ENCODE measurements at places on chromosomes 6 and 20.
A peak's percentile ranks its signal among the peaks of the same experiment; 100 is the strongest.

DNA sequence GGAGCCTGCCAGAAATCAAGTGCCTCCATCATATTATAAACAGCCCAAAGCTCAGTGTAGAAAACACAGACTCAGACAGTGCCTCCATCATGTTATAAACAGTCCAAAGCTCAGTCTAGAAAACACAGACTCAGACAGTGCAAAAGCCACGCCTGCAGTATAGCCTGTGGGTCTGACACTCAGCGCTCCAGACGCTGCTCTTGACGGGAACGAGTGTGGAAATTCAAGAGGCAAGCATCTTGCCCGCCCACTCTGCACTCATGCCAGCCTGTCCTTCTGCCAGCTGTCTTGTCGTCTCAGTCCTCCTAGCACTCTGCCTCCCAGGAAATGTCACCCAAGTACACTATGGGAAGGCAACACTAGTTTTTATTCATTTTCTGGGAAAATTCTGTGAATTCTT lies 274.2 kb upstream of the CDH4 start:
- DNase-seq, result no peak

DNA sequence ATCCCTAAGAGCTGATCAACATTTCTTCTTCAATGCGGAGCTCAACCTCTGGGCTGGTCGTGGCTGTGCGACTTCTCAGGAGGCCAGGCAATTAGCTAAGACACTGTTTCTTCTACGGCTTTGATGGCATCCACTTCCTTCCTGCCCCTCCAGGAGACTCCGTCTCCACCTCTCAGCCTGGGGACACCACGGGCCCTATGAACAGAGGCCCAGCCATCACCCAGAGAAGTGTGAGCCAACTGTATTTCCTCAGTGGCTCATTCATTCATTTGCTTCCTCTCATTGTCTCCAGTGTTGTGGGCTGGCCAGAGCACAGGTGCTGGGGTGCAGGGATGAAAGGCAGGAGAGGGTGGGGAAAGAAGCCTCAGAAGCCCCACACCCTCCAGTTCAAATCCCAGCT lies 51.8 kb upstream of the APCDD1L start:
- no peak for DNase-seq

- no peak for DNase-seq
These were observed 110.9 kb upstream of the JAG1 start for GRCh38 chr20:10784554-10785183.

DNA sequence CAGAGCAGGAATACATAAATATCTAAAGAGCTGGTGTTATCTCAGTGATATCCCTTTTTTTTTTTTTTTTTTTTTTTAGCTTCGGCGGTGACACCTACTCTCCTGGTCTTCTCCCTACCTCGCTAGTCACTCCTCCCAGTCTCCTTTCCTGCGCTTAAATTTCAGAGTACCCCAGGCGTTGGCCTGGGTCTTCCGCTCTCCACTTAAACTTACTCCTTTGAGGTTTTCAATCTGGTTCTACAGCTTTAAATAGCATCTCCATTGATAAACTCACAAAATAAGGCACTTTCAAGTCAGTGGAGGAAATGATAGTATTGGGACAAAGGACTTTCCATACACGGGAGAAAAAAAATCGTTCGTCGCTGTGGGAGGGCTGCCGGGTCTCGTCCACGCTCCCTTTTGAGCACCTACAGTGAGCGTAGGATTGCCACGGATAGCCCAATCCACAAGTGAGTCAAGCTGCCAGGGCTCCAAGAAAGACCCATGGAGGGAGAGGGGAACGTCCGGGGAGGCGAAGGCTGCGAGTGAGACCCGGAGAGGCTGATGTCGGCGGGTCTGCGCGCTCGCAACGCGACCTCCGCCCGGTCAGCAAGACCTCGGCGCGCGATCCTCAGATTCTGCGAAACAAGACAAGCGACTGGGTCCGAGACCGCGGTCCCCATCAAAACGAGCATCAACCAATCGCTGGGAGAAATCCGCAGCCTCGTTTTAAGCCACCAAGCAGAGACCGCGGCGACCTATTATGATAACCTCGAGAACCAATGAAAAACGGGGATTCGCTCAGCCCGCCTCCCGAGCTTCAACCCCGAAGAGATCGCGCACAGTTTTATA lies 672 bp upstream of the SRSF6 start:
- peak; percentile 88 for DNase-seq

- DNase-seq, result peak; percentile 20
These were observed 19.2 kb downstream of the FKBP5 start for GRCh38 chr6:35669451-35670045.

GRCh38 chr20:49658508-49658907 lies 55.2 kb downstream of the B4GALT5 start:
- DNase-seq, result no peak

- DNase-seq, result no peak
These were observed 233.1 kb upstream of the ZNF217 start for GRCh38 chr20:53826597-53827291.

GRCh38 chr20:50323209-50323608 lies 132.6 kb downstream of the CEBPB start:
- DNase-seq, result no peak

- DNase-seq, result no peak
These were observed 68.9 kb upstream of the NCOA3 start for GRCh38 chr20:47432834-47433210.

DNA sequence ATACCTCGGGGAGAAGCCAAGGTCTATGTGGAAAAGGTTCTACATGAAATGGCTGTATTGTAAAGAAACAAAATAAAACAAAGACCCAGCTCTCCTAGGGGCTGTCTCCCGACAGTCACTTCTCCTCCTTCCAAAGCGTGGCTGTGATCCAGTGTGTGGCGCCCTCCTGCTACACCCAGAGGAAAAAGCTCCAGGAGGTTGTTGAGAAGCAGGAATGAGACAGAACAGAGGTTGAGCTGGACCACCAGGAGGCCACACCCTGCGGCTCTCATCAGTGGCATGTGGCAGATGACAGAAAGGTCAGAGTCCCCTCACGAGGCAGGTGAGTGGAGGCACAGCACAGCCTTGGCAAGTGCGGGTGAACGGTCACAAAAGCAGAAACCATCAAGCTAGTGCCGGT lies 236.0 kb downstream of the TBXT start:
- DNase-seq, result no peak

DNA sequence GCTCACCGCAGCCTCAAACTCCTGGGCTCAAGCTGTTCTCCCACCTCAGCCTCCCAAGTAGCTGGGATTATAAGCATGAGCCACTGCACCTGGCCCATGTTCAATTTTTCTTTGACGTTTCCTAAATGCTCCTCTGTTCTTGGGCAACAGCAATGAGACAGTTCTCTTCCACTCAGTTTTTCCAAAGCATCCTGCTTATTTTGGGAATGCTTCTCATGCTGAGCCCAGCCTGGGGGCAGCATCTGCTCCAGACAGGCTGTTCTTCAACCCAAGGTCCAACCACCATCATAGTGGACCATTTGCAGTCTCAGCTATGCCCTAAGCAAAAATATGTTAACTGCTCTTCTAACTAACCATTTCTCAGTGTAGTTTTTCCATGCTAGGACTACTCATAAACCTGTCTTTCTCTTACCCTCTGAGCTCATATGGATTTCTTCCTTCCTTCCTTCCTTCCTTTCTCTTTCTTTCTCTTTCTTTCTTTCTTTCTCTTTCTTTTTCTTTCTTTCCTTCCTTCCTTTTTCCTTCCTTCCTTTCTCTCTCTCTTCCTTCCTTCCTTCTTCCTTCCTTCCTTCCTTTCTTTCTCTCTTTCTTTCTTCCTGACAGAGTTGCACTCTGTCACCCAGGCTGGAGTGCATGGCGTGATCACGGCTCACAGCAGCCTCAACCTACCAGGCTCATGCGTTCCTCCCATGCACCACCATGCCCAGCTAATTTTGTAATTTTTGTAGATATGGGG lies 48.4 kb downstream of the GCNT2 start:
- no peak for DNase-seq

DNA sequence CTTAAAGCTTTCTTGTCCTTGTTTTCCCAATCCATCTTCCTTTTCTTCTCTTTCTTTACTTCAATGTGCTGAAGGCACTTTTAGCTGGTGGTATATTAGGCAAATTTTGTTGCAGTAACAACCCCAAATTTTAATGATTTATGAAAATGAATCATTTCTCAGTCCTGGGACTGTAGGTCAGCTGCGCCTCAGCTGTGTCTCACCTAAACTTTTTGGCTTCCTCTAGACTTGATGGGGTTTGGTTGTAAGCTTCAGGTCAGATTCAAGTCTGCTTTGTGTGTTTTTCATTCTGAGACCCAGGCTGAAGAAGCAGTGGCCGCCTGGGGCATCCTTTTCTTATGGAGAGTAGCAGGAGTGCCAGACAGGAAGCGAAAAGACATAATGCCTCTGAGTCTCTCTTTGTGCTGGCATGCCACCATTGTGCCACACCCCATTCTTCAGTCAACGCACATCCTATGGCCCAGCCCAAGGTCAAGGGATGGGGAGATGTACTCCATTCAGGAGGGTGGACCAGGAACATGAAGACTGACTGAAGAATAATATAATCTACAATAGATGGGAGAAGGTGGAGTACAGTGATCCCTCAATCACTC lies 28.9 kb upstream of the CD83 start:
- DNase-seq, result no peak

DNA sequence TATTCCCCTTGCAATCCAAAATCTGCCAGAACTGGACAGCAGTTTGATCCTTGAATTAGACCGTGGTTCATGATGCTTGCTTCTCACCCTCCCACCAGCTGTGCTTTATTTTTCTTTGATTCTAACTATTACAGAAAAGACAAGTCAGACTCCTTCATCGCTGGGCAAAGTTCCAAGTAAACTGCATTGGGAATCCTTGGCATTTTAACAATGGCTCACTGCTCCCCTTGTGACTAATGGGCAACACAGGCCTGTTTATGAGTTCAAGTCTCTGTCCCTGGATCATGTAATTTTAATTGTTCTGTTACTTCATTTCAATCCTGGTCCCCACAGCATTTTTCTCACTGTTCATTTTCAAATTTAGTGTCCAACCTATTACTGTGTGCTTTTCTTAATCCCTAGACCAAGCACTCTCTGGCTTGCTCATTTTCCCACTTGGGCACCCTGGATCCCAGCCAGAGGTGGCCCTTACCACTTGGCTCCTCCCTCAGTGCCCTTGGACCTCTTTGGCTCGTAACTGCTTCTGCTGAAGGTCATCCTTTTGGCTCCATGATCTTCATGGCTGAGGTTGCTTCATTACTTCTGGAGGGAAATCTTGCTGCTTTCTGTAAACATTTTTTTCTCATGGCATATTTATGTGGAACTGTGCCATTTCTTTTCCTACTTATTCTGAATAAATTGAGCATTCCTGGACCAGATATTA lies 32.8 kb downstream of the PSMB9 start:
- DNase-seq, result no peak

DNA sequence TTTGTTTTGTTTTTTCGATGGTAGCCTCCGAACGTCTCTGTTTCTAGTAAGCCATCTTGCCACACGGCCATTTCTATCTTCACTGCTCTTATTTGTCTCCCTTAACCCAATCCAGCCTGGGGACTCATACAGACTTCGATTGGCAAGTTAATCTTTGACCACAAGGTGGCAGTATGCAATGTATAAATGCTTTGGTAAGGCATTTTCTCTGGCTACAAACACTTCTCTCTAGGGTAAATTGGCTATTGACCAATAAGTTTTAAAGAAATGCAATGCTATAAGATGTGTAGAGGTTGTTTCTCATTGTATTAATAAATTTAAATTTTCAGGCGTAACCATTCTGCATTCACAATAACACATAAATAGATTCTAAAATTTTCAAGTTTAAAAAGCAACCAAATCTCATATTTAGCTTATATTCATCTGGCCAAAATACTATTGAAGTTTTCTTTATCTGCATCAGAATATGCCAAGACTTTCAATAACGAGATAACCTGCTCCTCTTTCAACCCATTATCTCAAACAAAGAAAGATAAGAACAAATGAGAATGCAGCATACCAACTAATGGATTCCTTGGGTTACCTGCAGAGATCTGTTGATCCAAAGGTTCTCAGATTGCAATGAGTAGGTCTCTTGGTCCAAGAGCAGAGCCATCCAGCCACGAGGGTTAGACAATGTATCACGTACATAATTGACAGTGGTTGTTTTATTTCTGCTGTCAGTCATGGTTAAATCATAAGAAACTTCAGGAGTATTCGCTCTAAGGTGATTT lies 231.9 kb downstream of the PKHD1 start:
- peak; percentile 81 for DNase-seq

DNA sequence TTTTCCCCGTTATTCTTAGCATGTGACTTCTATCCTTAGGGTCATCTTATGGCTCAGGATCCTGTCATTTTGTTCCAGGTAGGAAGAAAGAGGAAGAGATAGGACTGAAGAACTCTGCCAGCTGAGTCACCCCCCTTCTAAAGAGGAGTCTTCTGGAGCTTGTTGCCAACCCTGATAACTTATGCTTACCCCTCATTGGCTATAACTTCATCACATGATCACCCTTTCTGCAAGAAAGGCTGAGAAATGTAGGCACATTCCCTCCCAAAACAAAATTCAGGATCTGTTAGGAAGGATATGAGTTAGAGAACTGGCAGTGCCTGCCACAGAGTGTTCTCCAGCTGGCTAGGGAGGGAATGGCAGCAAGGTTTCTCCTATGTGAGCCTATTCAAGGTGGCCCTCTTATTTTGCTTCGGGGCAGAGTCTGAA lies 35.6 kb downstream of the ARFGEF2 start:
- DNase-seq, result no peak

- DNase-seq, result peak; percentile 48
These were observed 299.9 kb upstream of the SUPT3H start for GRCh38 chr6:45677381-45678284.

DNA sequence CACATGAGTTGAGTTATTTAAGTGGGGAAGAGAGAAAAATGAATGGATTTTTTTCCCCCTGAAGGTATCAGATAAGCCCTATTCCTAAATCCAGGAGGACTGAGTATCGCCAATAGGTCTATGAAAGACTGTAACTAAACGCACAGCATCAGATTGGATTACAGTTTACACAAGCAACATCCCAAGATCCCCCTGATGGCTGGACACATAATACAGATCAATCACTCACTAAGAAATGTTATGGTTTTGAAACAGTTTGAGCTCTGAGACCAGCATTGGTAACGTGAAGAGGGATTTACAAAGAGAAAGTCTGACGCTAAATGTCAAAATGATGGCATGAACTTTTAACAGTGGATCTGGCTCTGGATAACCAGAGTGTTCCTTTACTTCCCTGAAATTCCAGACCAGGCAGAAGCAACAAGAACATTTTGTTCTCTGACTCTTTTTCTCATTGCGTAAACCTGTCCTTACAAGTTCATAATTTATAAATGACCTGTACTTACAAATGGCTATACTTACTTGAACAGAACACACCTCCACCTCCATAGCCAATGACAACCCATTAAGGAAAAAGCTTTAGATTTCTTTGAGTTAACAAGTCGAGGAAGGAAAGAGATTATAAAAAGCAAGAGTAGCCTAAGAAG lies 131.8 kb upstream of the BEND3 start:
- DNase-seq, result no peak

- DNase-seq, result no peak
These were observed 539.7 kb upstream of the MARCKS start for GRCh38 chr6:113317442-113317841.

GRCh38 chr6:150203378-150203777 lies 60.5 kb downstream of the PPP1R14C start:
- no peak for DNase-seq

Data from H4 (cell line).